Fibroblast of skin of abdomen (primary cell): ENCODE measurements at places on chromosomes 3 and 15.

DNA sequence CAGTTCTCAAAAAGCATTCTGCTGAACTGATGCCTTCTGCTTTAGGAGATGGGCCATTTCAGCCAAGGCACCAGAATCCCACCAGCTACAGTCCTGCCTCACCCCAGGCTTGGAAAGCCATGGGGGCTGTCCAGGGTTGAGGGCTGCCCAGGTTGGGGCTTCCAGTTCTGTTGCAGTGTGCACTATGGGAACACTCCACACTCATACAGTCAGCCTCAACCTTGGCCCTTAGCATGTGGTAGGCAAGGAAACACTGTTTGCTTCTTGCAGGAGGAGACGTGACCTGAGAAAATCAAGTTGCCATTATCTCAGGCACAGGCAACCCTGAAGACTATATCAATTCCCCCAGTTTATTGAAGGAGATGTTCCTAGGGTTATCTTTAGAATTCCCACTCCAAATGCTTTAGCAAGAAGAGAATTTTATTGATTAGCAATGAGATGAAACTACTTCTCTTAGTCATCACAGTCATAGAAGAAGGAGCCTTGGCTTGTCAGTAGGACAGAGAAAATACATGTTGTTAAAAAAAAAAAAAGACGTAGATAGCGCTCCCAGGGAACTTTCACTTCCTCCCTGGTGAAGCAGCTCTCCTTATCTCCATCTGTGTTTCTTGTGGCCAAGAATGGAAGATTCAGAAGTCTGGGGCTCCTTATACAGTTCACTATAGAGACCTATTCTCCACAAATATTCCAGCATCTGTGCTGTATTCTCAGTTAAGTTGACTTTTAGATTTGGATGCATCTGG lies 38.3 kb upstream of the IL12A start:
- DNase-seq, result no peak

- DNase-seq, result no peak
Measured at GRCh38 chr15:72737061-72737460, 46.5 kb downstream of the ADPGK start.

GRCh38 chr15:51706926-51707608 lies 25.8 kb downstream of the SCG3 start:
- DNase-seq, result peak; percentile 4

GRCh38 chr15:93870583-93870982 lies 360.8 kb upstream of the MCTP2 start:
- DNase-seq, result no peak

- no peak for DNase-seq
Measured at GRCh38 chr15:49810720-49811119, 189.9 kb downstream of the DTWD1 start.

GRCh38 chr3:191329654-191330529 lies at the start of gene UTS2B:
TSS of gene UTS2B (minus strand) at chr3:191330526. CDS start at chr3:191282189, 48,337 bp downstream.
- DNase-seq, result peak; percentile 59

GRCh38 chr3:13457593-13457992 lies 22.5 kb upstream of the HDAC11 start:
- no peak for DNase-seq
